ENCODE measurements at places on chromosomes 11 and 22. TPM values are rescaled to one million over a fixed set of nuclear protein-coding genes. Genes with fewer than 3 reads are reported as not detected.

- ATAC-seq: no peak
Observed at GRCh38 chr11:128767591-128768001, 73.7 kb downstream of the FLI1 start.

DNA sequence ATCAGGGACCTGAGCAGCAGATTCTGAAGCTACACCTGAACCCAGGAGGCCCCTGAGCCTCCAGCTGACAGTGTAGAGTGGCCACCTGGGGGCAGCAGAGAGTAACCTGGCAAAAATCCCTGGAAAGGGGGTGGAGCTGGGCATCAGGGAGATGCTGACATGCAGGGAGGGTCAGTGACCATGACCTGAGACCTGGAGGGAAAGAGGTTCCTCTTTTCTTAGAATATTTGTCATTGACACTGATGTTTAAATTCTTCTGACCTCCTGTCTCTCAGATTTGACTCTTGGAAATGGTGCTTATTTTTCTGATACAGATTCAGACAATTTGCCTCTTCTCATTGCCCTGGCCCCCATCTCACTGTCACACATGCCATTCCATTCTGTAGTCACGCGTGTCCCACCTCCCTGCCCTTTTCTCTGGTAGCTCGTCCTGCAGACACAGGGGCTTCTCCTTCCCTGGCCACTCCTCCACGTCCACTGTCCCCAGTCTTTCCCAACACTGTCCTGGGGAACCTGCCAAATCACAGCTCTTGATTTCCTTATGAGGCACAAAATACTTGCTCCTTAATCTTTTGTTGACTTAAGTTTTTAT, 117.2 kb upstream of the IGLL5 start:
- ATAC-seq: no peak

- ATAC-seq: peak; percentile 52
Observed at GRCh38 chr11:69939551-69940245, 120.5 kb upstream of the FGF3 start.

DNA sequence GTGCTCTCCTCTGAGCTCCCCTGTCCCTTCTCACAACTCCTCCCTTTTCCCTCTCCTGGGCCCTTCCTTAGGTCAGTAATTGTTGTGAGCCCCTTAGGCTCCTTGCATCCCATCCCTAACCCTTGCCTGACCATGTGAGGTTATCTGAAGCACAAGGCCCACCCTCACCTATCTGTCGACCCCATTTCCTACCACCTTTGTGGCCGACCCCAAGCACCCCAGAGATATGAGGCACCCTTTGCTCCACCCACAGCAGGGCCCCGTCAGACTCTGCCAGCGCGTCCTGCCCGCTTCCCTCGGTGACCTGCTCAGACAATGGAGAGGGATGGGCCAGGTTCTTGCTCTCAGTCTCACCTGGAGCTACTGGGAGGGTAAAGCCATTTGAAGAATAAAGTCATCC, 1.3 kb downstream of the GNG3 start:
- ATAC-seq: no peak

DNA sequence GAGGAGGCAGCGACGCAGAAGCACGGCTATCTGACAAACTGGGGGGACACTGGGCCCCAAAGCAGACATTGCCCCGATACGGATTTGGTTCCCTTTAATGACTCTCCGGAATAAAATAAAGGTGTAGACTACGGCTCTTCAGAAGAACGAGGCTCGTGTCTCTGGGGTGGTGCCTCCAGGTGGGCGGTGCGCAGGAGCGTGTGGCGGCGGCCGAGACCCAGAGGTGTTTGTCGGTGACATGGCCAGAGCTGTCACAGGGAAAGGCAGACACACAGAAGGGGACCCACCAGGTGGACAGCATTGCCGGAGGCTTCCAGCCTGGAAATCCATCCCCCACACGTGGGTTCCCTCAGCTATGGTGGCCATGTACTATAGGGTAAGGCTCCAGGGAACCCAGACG, 366.0 kb downstream of the BRD1 start:
- no peak for ATAC-seq

DNA sequence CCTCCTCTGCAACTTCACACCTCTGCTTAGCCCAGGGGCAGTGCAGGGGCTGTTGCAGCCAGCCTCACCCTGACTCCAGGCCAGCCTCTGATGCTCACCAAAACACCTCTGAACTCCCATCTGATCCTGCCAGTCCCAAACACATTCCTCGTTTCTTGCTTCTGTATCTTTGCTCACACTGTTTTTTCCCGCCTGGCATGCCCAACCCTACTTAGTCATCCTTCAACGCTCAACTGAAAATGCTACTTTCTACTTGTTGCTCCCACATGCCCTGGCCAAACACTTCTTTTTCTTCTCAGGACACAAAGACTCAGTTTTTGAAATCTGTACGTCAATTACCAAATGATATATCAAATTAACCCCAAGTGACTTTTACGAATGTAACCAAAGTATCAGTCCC, 140.8 kb upstream of the ZBED5 start:
- ATAC-seq: no peak

GRCh38 chr22:49853981-49854831, 562 bp downstream of the ZBED4 start:
- no peak for ATAC-seq

DNA sequence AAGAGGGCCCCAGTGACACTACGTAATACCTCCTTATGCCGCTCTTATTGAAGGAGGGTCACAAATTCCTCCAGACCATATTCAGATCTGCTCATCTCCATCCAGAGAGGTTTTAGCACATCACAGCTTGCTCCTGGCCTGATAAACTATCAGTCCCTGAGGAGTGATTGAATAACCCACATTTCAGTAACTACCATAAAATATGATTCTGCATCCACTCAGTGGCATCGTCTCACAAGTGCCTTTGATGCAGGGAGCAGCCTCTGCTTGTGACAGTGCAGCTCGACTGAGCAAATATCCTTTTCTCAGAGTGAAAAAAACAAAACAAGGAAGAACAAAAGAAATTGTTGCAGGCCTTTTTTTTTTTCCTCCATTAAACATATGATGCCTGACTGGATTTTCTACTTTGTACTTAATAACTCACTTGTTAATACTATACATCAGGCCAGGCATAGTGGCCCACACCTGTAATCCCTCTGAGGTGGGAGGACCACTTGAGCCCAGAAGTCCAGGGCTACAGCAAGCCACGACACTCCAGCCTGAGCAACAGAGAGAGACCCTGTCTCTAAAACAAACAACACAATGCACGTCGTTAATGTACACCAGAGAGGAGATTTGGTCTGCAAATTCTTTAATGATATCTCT, 64.5 kb downstream of the DDX10 start:
- no peak for ATAC-seq

GRCh38 chr11:123137431-123138224, 57.4 kb downstream of the CLMP start:
- ATAC-seq: peak; percentile 87

GRCh38 chr11:118295815-118296454, 8.6 kb upstream of the CD3E start:
- no peak for ATAC-seq

DNA sequence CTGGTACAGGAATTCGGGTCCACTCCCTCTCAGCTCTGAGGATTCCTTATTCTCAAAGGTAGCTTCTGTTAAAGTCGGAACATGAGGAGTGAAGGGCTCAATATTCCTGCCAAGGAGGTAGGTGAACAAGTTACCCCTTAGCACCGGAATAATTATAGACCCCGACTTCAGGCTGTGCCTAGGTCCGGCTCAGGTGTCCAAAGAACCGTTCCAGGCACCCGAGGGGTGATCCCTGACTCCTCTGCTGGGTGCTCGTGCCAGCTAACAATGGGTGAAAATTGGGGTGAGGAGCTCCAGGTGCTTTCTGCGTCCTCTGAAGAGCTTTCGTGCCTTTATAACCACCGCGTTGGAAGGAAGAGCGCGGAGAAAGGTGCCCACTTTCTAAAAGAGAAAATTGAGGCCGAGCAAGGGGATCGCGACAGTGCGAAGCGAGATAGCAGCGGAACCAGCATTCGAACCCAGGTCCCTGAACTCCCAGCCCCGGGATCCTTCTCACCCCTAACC, 393 bp downstream of the CYB561A3 start:
- ATAC-seq: no peak

GRCh38 chr11:2268729-2269600, 1.4 kb downstream of the ASCL2 start:
- peak; percentile 26 for ATAC-seq

- peak; percentile 60 for ATAC-seq
Observed at GRCh38 chr22:20423008-20423905, 14.4 kb downstream of the SCARF2 start.

GRCh38 chr11:75339685-75340409, 11.6 kb downstream of the ARRB1 start:
- peak; percentile 7 for ATAC-seq

GRCh38 chr22:23816156-23816976, 22.4 kb downstream of the DERL3 start:
- no peak for ATAC-seq

DNA sequence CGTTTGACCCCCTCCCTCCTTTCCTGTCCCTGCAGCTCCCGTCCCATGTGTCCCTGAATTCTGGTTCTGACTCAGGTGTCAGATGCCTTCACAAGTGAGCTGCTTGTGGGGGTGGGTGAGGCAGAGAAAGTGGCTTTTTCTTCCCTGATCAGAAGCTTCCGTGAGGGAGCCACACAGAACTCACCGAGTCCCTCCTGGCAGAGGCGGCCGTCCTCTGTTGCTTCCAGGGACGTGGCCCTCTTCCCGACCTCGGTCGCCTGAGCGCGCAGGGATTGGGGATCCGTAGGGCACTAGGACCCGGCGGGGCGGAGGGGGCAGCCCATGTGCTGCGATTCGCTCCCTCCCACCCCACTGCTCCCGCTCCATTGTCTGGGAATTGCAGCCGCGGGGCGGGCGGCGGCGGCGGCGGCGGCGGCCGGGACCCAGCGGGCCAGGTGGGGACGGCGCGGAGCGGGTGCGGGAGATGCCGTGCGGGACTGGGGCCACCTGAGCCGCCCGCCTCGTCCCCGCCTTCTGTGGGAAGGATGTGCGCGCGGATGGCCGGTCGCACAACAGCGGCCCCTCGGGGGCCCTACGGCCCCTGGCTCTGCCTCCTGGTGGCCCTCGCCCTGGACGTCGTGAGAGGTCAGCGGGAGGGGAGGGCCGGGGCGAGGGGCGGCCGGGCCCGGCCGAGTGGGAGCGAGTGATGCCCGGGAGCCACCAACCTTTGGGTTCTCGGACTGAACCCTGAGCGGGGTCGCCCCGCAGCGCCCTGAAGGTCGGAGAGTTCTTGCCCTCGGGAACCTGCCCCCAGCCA, at the start of gene TMEM132A:
TMEM132A (plus strand) TSS at position 351 of the 796 bp plus-strand sequence; CDS start at position 525, 174 bp downstream.
- ATAC-seq: peak; percentile 91

- no peak for ATAC-seq
Observed at GRCh38 chr11:35853971-35854370, 89.9 kb upstream of the LDLRAD3 start.

DNA sequence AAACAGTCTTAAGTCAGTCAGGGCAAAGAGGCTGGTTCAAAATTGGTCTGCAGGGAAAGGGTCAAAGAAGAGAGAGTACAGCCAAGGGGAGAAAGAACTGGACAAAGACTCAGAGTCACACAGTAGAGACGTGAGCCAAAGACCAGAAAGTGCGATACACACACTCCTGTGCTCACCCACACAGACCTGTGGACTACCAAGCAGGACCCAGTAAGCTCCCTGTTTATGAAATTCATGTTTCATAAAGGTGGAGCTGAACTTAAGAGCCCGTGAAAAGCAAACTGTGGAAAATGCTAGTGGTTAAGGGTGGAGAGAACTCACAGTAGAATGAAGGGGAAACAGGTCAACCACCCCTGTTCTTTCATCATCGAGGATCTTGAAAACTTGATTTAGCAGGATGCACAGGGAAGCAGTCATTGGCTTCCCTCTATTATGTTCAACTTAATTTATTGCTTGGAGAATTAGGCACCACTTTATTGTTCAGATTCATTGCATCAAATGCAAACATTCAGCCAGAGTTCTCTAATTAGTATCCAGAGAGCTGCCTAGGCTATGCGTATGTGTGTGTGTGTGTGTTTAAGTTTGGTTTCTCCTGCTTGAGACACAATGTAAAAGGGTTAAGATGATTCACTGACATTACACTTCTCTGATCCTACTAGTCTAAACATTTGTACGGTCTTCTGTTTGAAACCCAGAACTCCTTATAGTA, 160.9 kb upstream of the MTMR2 start:
- ATAC-seq: no peak

Gene CALCA
- total RNA-seq: not detected

Gene OR52I2
- not detected for total RNA-seq

Gene KRTAP5-10
- not detected for total RNA-seq

Gene PKP3
- total RNA-seq: 1.1 TPM

Gene ELF5
- not detected for total RNA-seq

Gene ALX4
- not detected for total RNA-seq

All from gastroesophageal sphincter (tissue), 4 donors.